ENCODE measurements at places on chromosomes 3 and 15.

DNA sequence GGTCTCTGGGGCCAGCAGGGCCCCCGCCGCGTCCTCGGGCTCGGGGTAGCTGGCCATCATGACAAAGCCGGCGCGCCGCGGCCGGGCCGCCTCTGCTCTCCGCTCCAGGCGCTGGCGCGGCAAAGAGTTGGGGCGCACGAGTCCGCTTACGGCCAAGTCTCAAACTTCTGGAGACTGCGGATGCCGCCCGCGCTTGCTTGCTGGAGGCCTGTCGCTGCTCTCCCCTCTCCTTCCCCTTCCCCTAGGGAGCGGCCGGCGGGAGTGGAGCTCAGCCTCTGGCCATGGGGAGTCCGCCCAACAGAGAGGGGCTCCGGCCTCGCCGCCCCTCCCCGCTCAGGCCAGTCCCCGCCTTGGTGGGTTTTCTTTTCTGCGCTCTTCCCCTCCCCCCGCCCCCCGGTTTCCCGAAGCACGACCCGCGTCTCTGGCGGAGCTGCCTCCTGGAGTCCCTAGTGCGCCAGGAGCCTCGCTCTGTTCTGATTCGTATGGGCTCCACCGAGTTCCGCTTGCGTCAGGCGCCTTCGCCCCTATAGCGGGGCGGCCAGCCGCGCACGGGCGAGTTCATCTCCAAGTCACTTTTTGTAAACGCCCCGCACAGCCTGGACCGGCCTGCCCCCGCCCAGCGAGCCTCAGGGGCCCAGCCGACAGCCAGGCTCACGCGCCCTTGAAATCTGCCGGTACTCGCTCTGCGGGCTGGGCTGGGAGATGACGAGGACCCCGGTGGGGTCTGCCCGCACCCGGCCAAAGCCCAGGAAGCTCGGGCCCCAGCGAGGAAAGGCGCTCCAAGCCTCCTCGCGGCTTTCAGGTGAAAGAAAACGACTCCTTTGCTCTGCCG is at the start of the genes FOXL2 and FOXL2NB:
Gene FOXL2 (minus strand): TSS at position 475 of the 832 bp plus-strand sequence. CDS start 415 bp downstream, at position 60.
Gene FOXL2NB (plus strand): TSS at position 555 of the 832 bp plus-strand sequence. CDS start 148 bp downstream, at position 703.
- no peak for DNase-seq

- DNase-seq = no peak
Observed at GRCh38 chr3:127887321-127887720, 27.7 kb upstream of the KBTBD12 start.

DNA sequence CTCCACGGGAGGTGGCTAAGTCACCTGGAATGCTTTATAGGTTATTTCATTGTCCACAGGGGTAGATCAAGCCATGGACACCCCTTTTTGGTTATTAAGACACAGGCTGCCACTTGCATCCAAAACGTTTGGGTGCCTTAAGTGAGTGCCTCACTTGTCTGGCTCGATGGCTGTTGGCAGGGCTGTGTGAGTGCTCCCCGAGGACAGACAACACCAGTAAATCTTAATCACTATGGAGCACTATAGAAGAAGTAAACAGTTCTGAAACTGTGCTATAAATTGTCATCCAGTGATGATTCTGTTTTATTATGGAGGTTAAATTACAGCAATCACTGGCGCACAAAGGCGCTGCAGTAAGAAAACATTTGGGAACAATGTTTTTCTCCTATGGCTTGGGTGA is 215.5 kb downstream of the CACNA2D3 start:
- no peak for DNase-seq

DNA sequence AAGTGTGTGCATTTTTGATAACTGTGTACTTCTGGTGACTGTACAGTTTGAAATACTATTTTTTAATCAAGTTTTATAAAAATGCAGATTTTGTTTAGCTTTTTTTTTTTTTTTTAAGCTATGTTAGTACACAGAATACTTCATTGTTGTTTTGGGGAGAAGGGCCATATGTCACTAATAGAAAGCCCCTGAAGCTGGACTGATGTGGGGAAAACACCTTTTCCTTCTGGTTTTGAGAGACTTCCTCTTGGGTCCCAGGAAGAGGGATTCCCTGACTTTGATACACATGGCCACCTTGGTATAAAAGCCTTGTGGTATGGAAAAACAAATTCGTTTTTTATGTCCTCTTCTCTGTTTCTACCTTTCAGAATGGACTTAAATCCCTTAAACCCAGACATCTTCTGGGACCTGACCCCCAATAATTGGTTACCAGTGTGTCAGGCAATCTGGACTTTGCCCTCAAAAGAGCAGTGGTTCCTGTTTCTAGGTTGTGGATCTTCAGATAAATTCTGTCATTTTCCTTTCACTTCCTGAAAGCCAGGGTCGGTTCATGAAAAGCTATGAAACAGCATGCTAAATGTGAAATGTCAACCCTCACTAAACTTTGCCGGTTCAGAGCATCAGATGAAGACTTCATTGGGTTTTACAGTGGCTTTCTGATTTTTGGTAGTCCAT is 31.1 kb upstream of the BLOC1S6 start:
- no peak for DNase-seq

DNA sequence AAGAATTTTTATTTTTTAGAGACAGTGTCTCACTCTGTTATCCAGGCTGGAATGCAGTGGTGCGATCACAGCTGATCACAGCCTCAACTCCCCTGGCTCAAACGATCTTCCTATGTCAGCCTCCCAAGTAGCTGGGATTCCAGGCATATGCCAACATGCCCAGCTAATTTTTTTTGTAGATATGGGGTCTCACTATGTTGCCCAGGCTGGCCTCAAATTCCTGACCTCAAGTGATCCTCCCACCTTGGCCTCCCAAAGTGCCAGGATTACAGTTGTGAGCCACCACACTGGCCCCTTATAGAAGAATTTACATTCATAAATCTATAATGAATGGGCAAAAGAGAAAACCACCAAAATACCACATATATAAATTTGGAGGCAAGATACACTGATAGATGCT is 15.2 kb downstream of the SENP7 start:
- no peak for DNase-seq

DNA sequence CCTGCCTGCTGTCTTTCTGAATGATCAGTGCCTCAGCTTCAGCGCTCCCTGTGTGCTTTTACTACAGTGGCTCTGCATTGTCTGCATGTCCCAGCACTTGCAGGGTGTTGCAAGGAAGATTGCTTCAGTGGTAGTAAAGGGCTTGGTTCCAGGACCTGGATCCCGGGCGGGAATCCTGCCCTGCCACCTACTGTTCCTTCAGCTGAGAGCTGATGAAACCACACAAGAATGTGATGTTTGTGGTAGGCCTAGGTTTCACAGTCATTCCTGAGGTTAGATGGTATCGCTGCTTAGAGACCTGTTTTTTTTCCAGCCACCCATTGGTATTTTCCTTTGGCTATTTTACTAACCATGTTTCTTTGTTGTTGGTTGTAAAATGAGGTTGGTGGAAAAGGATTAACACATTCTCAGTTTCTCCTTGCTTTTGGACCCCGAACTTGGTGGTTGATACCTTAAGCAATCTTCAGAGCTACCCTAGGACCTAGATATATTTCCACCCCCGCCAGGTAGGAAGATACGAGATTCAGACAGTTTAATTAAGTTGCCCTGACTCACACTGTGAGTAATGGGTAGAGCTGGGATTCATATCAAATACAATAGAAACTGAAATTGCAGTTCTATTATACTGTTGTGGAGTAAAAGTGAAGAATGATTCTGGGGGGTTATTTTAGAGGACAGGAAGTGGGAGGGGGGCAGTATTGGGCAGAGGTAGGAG is 11.4 kb downstream of the GPR87 start:
- peak; percentile 64 for DNase-seq

DNA sequence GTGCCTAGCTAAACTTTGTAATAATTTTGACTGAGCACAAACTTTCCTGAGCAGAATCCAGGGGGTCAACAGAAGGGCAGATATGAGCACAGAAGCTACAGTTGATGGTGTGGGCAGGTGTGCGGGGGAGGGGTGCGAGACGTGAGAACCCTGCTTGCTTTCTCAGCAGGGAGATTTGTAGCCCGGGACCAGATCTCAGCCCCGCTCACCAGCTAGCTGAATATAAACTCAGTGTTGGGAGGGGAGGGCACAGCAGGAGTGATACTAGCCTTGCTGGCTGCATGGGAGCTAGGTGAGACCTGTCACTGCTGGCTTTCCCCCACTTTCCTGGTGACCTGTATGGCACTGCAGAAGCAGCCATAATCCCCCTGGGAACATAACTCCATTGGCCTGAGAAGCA is 83.4 kb downstream of the CLDN1 start:
- DNase-seq = no peak

GRCh38 chr3:49930922-49931321 is 1.3 kb upstream of the MON1A start:
- DNase-seq = no peak

GRCh38 chr15:83671603-83672002 is 17.7 kb downstream of the ADAMTSL3 start:
- no peak for DNase-seq

- no peak for DNase-seq
Observed at GRCh38 chr3:102132370-102132769, 283.1 kb downstream of the NFKBIZ start.

- DNase-seq = no peak
Observed at GRCh38 chr15:77440378-77440999, 19.8 kb downstream of the HMG20A start.

GRCh38 chr15:51355096-51355495 is 13.6 kb downstream of the GLDN start:
- DNase-seq = no peak

- DNase-seq = no peak
Observed at GRCh38 chr3:5485427-5485826, 297.9 kb downstream of the EDEM1 start.

DNA sequence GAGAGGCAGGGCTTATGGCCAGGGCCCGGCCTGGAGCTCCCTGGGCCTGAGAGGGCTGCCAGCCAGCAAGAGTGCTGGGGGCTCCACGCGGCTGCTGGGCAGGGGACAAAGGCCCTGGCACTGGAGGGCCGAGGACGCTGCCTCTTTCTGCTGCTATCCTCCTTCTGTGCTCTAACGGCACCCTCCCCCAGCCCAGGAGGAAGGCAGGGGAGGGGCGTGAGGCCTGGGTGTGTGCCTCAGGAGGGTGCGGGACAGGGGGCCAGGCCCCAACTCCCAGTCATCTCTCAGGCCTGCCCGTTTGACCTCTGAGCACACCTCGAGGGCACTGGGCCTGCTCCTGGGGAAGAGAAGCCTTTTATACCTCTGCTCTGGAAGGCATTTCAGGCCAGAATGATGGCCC is 115.5 kb downstream of the ADCY5 start:
- DNase-seq = no peak

DNA sequence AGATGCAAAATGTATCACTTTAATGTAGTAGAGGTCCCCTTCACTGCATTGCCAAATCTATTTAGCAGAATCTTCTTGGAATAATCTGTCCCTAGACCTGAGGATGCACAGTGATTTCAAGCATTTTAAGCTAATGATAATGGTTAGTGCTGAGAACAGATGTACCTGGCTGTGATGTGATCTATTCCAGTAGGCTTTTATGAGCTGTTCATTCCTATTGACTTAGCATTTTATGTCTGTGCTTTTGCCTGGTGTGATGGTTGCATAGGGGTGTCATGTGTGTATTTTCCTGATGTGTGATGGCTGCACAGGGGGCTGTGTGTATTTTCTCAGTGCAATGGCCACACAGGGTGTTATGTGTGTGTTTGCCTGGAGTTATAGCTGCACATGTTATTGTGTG is 272.9 kb downstream of the TIGIT start:
- no peak for DNase-seq

DNA sequence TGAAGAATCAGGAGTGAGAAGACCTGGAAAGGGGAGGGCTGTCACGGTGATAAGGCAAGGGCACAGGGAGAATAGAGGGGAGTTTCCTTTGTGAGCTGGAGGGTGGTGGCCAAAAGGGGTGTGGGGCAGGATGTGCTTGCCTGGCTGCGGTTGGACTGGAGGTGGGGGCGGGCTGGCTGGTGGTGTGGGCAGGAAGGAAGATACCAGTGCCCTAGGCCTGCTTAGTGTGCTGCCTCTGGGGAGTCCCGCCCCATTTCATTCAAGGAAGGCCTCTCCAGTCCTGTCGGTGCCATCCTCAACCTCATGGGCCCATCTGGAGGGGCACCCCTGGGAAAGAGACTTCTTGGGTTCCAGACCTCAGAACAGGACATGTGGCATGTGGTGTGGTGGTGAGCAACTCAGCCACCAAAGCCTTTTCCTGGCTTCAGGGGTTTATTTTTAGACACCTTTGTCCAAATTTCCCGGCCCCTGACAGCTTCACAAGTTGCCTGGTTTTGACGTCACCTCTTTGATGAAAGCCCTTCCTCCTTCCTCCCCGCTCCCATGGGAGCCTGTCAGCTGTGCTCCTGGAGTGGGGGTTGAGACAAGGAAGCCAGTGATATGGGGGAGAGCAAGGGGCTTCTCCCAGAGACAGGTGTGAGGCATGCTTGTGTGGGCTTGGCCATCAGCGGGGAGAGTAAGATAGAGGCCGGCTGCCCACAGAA is 15.6 kb downstream of the TEX264 start:
- peak; percentile 92 for DNase-seq

- DNase-seq = no peak
Observed at GRCh38 chr15:39396979-39397615, 183.8 kb upstream of the THBS1 start.

GRCh38 chr15:50873935-50874361 is 34.5 kb upstream of the AP4E1 start:
- DNase-seq = no peak

- no peak for DNase-seq
Observed at GRCh38 chr3:44885618-44886017, 11.2 kb downstream of the TGM4 start.

DNA sequence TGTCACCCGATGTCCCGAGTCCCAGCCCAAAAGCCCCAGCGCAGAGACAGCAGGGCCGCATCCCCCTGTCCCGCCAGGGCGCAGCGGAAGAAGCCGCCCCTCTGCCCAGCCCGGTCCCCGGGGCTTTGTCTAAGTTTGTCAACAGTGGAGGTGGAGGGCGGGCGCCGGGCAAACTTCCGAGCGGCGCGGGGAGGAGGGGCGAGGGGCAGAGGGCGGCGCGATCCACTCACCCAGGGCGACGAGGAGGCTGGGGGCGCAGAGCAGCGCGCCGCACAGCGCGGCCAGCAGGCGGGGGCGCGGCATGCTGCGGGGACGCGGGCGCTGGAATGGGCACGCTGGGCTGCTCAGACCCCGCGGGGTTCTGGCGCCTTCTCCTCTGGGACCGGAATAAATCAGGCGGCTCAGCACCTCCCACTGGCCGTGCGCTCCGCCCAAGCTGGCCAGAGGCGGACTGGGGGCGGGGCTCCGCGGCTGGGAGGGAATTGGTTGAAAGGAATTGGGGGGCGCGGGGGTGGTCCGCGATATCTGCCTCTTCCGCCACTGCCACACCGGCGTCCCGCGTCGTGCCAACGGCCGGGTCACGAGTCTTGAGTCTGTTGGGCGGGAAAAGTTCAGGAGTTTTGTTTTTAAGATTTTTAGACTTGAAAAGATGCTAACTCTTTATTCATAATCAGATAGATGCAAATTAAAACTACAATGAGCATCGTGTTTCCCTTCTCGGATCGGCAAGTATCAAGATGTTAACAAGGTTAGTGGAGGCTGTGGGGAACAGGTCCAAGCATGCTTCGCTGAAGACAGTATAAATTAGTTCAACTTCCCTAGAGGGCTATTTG is at the start of gene MFGE8:
Gene MFGE8 (minus strand): TSS at position 363 of the 833 bp plus-strand sequence. CDS start 60 bp downstream, at position 303.
- peak; percentile 58 for DNase-seq

Measured in activated CD4-positive, alpha-beta T cell treated with anti-CD3 and anti-CD28 coated beads, Interleukin-2, Interleukin-4, amounts not matched to agents 100 ng/mL and 50 ng/mL, durations not matched to agents 16 hours and 8 hours (primary cell).